ENCODE measurements at places on chromosomes 12 and 14.

DNA sequence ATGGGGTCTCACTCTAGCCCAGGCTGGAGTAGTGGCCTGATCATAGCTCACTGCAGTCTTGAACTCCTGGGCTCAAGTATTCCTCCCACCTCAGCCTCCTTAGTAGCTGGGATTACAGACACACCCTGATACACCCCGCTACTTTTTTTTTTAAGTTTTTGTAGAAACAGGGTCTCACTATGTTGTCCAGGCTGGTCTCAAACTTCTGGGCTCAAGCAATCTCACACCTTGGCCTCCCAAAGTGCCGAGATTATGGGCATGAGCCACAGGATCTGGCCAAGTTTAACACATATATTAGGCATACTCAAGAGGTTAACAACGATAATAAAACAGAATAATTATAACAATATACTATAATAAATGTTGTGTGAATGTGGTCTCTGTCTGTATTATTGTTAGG lies 25.8 kb downstream of the PPTC7 start:
- DNase-seq = no peak

DNA sequence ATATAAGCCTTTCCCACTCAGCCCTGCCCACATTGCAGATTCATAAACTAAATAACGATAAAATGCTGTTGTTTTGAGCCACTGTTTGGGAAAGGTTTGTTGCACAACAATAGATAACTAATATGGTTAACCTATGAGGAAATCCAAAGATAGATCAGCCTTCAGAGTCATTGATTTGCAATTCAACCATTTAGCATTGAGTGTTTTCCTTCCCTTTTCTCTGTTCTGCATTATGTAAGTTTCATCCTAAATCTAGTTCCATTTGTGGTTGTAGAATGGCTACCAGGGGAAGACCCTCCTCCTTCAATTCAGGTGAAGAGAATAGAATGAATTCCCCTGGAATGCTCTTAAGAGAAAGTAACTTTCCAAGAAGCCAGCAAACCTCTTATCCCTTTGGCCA lies 19.6 kb downstream of the TC2N start:
- DNase-seq = no peak

- no peak for DNase-seq
These were observed 73.0 kb downstream of the NINJ2 start for GRCh38 chr12:590206-590750.

- no peak for DNase-seq
These were observed 146.3 kb downstream of the PDZRN4 start for GRCh38 chr12:41334390-41334789.

- DNase-seq = no peak
These were observed 8.5 kb upstream of the KRT75 start for GRCh38 chr12:52442600-52443061.

- DNase-seq = no peak
These were observed 12.8 kb upstream of the ZDHHC22 start for GRCh38 chr14:77154421-77154820.

GRCh38 chr12:14948672-14949071 lies 10.3 kb upstream of the ERP27 start:
- peak; percentile 86 for DNase-seq

DNA sequence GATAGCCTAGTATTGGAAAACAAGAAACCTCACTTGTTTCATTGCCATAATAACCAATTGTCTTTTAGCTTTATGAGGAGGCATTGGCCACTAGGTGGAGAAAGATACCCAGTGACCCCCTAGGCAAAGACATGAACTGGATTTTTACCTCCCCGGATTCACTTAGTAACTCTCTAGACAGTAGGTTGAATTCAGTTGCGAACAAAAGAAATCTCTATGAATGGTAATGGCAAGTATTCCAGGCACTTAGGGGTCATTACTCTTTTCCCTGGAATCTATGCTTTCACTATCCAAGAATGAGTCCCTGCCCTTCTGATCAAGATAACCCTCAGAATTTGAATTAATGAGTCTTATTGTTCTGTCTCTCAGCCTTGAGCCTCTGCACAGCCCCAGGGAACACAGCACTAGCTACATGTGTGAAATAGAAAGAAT lies 29.5 kb upstream of the RHOJ start:
- no peak for DNase-seq

DNA sequence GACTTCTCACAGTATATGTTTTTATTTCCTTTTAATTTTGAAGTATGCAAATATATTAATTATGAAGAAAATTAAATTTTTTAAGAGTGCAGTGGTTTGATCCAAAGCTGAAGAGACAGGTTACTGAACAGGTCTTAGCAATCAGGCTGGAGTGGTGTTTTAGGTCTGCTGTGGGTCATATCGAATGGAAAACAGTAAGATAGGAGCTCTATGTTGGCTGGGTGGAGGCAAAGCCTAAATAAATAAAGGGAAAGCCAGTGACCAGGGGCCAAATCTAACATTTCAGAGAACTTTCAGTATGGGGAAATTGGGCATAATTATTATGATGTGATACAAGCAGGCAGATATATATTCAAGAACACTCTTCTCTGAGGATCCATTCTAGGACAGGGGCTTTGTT lies 12.7 kb upstream of the TSPAN8 start:
- no peak for DNase-seq

DNA sequence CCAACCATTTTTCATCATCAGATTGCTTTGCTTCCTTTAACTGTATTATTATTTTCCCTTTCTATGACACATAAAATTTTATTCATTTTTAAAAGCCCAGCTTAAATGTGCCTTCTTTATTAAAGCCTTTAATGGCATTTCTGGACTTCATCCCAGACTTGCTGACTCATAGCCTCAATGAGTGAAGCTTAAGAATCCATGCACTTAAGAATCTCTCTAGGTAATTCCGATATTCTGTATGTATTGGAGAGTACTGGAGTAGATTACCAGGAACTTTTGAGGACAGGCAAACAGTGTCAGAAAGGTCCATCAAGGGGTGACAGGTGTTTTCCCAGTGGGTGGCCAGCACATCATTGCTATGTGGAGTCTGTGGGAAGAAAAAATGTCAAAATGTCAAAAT lies 107.9 kb downstream of the PTPRQ start:
- no peak for DNase-seq

- DNase-seq = no peak
These were observed 28.4 kb downstream of the RAD9B start for GRCh38 chr12:110530511-110530910.

- DNase-seq = no peak
These were observed 5.3 kb downstream of the TRPV4 start for GRCh38 chr12:109827566-109828550.

DNA sequence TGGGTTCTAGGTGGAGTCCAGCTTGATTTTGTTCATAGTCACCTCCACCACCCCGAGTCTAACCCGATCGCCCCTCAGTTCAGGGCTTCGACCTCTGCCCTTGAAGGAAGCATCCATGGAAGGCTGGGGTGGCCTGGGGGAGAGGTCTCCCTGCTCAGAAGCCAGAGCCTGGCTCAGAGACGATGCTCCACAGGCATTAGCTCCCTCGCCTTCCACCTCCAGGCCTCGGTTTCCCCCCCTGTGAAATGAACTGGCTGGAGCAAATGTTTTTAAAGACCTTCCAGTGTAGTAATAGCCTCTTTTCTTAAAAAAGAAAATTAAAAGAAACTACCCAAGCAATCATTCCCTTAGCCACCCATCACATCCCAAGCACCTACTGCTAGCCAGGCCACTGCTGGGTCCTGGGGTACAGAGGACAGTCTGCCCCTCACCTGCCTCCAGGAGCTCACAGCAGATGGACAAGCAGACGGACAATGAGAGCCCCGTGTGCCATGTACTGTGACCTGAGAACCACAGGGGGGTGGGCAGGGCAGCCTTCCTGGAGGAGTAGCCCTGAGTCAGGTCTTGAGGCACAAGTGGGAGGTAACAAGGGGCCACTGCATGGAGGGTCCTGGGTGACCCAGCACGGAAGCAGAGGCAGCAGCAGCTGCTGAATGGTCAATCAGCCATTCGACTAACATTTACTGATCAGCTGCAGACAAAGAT lies 42.3 kb upstream of the EML1 start:
- no peak for DNase-seq

GRCh38 chr12:11819643-11820042 lies 170.2 kb downstream of the ETV6 start:
- no peak for DNase-seq

- no peak for DNase-seq
These were observed 79.2 kb downstream of the TBC1D30 start for GRCh38 chr12:64903479-64904152.

DNA sequence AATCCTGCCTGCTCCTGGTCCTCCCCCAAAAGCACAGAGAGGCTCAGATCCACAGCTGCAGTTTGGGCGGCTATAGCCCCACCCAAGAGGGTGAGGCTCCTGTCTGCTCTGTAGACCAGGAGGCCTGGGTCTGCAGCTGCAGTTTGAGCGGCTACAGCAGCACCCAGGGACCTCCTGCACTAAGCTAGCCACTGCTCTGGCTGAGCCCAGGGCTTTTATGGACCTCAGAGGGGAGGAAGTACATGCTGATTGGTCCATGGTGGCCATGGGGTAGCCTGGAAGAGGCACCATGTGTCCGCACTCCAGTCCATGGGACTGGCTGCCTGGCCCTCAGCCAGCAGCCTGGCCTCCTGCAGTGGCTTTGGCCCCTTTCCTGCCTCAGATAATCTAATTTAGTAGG lies 49.6 kb upstream of the GSC start:
- DNase-seq = no peak

DNA sequence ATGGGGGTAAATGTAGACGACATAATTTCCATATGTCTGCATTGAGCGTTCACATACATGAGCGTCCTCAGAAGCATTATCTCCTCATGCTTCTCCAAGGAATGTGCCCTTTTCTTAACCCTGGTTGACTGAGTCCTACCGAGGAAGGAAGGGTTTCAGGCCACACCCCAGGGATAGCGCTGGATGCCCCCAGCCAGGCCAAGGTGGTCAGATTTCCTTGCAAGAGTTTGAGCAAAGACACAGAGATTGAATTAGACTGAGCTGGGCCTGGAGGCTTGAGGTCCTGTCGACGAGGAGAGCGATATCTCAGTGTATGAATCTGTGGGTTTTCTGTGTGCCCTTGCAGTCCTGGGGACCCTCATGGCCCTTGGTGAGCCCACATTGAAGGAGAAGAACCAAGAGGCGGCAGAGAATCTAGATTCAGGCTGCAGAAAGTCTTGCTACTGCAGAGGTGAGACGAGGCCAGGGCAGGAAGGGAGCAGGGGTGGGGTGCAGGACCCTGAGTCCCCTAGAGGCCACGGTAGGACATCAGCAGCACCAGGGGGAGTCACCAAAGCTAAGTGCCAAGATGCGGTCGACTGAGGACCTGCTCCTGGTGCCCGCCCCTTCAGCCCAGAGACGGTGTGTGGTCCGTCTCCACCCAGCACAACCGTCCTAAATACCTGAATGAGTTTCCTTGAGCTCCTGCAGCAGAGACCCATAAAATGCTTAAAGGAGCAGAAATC lies 94.7 kb upstream of the DIO3 start:
- no peak for DNase-seq

DNA sequence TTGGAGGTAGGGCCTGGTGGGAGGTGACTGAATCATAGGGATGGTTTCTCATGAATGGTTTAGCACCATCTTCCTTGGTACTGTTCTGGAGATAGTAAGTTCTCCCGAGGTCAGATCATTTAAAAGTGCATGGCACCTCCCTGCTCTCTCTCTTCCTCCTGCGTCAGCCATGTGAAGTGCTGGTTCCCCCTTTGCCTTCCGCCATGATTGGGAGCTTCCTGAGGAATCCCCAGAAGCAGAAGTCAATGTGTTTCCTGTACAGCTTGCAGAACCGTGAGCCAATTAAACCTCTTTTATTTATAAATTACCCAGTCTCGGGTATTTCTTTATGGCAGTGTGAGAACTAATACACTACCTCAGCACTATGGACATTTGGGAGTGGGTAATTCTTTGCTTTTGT lies 4.8 kb upstream of the LGMN start:
- no peak for DNase-seq

DNA sequence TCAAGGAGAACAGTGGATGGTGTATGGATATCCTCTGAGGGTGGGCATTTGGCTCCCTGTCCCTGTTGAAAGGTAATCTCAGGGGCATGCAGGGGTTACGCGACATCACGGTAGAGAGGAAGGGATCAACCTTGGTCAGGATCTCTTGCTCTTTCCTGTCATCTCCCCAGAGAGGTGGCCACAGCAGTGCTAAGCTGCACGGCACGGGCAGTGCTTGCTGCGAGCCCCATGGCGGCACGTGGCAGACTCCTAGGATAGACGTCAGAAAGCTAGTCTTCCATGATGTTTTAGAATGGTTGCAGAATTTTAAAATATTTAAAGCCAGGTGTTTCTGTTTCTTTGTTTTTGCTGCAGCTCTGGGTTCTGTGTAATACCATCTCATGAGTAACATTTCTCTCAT lies 41.0 kb downstream of the DYNC1H1 start:
- no peak for DNase-seq

DNA sequence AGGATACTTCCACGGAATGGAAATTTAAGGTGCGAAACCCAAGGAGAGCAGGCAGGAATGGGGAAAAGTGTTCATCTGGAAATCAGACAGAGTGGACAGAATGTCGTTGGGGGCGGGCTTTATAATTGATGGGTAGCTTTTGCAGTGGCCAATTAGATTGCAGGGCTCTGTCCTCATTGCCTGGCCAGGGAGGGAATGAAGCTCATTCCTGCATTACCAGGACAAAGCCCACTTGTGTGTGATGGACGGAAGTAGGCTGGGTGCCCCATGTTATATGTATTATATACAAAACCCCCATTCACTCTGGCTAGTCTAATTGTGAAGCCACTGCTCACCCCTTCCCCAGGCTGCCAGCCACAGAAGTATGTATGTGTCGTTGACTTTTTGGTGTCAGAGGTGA lies 23.6 kb downstream of the ZNF664 start:
- DNase-seq = no peak

GRCh38 chr12:122886851-122887818 lies 8.8 kb downstream of the VPS37B start:
- no peak for DNase-seq

- no peak for DNase-seq
These were observed 2.0 kb downstream of the DDIT3 start for GRCh38 chr12:57518176-57518919.

All from CD4-positive, alpha-beta memory T cell (primary cell).